Peyer's patch (tissue), 4 donors: ENCODE measurements at places on chromosomes 1 and 21.

GRCh38 chr1:194080826-194081225, 894.4 kb upstream of the B3GALT2 start:
- no peaks in the 10 kb centered on the region for H3K4me1 ChIP-seq
- H3K27ac ChIP-seq = no peak overlapping the region
- no peaks in the 10 kb centered on the region for H3K36me3 ChIP-seq

- DNase-seq = no peak
- peaks cover 12% of the 10 kb centered on the region for H3K36me3 ChIP-seq
- H3K4me1 ChIP-seq = no peaks in the 10 kb centered on the region
- no peaks in the 10 kb centered on the region for H3K27me3 ChIP-seq
- H3K27ac ChIP-seq = no peak overlapping the region
Observed at GRCh38 chr1:92343061-92343460, 44.2 kb downstream of the RPAP2 start.

GRCh38 chr1:84569216-84569615, 5.0 kb downstream of the CTBS start:
- H3K4me1 ChIP-seq = no peaks in the 10 kb centered on the region
- H3K27ac ChIP-seq = no peak overlapping the region
- H3K27me3 ChIP-seq = no peaks in the 10 kb centered on the region
- H3K4me3 ChIP-seq = no peak overlapping the region
- DNase-seq = no peak

DNA sequence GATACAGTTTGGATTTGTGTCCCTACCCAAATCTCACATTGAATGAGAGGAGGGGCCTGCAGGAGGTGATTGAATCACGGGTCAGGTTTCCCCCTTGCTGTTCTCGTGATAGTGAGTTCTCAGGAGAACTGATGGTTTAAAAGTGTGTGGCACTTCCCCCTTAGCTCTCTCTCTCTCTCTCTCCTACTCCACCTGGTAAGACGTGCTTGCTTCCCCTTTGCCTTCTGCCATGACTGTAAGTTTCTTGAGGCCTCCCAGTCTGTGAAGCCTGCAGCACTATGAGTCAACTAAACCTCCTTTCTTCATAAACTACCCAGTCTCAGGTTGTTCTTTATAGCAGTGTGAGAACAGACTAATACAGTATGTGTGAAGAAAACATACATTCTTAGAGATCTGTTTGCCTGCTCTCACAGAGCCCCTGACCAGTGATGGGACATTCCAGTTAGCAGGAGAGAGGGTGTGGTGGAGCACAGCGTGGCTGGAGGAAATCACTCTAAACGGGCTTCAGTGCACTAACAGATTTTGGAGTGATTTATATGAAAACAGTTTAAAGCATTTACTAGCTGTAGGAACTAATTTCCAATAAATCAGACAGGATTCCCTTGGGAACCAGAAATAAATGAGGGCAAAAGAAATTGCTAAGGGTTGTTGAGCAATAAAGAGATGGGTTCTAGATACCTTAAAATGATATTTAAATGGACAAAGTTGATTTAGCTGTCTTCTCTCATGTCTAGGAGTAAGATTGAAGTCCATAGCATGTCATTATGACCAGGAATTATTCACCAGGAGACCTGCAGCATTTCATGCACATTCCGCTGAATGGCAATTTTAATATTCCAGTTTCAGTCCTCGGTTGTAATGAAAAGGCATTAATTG, 411.0 kb downstream of the CAMTA1 start:
- no peaks in the 10 kb centered on the region for H3K36me3 ChIP-seq
- no peak for DNase-seq
- H3K4me1 ChIP-seq = no peaks in the 10 kb centered on the region
- no peaks in the 10 kb centered on the region for H3K27me3 ChIP-seq
- no peak overlapping the region for H3K4me3 ChIP-seq

DNA sequence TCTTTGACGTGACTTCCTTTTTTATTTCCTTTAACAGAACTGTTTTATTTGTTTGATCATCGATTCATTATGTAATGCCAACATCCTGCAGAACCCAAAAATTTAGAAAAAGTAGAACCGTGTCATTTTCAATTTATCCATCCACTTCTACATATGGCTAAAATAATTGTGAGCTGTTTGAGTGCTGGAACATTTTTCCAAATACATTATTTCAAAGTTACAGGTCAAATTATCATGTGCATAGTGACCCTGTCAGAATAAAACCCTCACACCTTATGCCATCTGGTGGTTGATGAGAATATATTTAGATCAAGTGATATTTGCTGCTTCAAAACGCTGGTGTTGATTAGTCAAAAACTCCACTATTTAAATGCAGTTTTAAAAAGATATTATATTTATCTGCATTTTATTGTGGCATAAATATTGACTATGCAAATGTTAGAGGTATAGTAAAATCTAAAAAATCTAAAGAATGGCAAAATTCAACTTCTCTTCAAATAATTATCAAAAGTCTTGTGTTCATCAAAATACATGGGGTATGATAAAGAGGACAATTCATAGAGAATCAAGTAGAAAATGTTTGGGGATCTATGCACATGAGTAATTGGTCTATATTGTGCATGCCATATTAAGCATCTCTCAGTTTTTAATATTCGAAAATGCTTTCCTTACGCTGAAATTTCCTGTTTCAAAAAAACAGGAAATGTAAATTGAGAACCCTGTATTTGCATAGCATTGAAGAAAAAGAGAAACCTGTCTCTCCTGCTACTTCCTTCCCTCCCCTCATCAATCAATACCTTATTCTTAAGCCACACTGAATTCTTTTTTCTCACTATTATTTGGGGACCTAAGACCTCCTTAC, 39.7 kb downstream of the UBE2U start:
- H3K4me3 ChIP-seq = no peak overlapping the region
- no peak overlapping the region for H3K27ac ChIP-seq
- DNase-seq = no peak
- H3K36me3 ChIP-seq = no peaks in the 10 kb centered on the region
- no peaks in the 10 kb centered on the region for H3K4me1 ChIP-seq
- no peaks in the 10 kb centered on the region for H3K27me3 ChIP-seq

DNA sequence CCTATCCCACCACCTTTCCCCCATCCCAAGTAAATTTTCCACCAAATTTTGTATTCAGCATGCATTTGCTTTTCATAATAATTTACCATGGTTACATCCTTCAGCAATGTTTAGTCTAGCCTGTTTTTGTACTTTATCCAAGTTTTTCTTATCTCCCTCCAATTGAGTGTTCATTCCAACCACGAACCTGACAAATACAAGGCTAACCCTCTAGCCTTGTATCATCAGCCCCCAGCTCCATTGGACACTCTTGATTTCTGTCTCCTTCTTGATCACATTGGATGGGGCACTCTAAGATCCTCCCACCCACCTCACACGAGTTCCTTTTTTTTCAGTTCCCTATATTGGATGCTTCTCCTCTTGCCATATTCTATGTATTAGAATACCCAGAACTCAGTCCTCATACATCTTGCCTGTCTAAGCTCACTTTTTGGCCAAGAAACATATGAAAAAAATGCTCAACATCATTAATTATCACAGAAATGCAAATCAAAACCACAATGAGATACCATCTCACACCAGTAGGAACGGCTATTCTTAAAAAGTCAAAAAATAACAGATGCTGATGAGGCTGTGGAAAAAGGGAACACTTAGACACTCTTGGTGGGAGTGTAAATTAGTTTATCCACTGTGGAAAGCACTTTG, 40.5 kb upstream of the SLC35F3 start:
- no peaks in the 10 kb centered on the region for H3K4me1 ChIP-seq
- no peak for DNase-seq
- no peak overlapping the region for H3K27ac ChIP-seq
- no peaks in the 10 kb centered on the region for H3K27me3 ChIP-seq
- H3K4me3 ChIP-seq = no peak overlapping the region

- H3K27me3 ChIP-seq = no peaks in the 10 kb centered on the region
- no peaks in the 10 kb centered on the region for H3K4me1 ChIP-seq
- DNase-seq = no peak
- no peak overlapping the region for H3K27ac ChIP-seq
Observed at GRCh38 chr1:78304761-78305160, 186.0 kb upstream of the PTGFR start.

- DNase-seq = no peak
- H3K27ac ChIP-seq = no peak overlapping the region
- no peaks in the 10 kb centered on the region for H3K27me3 ChIP-seq
- H3K36me3 ChIP-seq = no peaks in the 10 kb centered on the region
- no peak overlapping the region for H3K4me3 ChIP-seq
- no peaks in the 10 kb centered on the region for H3K4me1 ChIP-seq
Observed at GRCh38 chr21:37224861-37225839, 42.0 kb downstream of the VPS26C start.
